ENCODE measurements at places on chromosomes 12 and 14. TPM values are rescaled to one million over a fixed set of nuclear protein-coding genes. Genes with fewer than 3 reads are reported as not detected.

DNA sequence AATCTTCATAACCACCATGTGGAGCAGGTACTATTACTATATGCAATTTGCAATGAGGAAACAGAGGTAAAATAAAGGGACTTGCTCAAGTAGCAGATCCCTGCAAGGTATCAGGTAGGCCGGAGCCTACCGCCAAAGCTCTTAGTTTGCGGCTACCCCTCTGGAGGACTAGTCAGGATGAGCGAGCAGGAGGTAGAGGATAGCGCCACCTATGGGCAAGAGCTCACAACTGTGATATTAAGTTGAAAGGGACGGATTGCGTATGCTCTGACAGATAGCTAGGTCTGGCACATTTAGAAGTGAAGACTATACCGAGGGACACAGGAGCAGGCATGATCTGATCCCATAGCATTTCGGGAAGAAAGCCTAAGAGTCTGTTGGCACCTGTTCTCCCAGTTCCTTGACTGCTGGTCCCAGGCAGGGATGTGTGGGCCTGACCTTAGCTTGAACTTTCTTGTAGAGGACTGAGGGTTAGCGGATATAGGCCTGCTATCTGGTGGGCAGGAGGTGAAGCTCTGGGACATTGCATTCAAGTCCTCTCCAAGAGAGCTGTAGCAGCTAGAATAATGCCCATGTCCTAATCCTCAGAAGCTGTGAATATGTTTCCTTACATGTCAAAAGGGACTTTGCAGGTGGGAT is 48.0 kb downstream of the SLC17A8 start:
- no peaks in the 10 kb centered on the region for H3K4me1 ChIP-seq
- H3K27me3 ChIP-seq = no peaks in the 10 kb centered on the region
- DNase-seq = peak; percentile 75
- no peak overlapping the region for H3K27ac ChIP-seq
- H3K36me3 ChIP-seq = no peaks in the 10 kb centered on the region

- H3K36me3 ChIP-seq = no peaks in the 10 kb centered on the region
- H3K4me3 ChIP-seq = no peak overlapping the region
- no peak overlapping the region for H3K27ac ChIP-seq
Measured at GRCh38 chr14:22657861-22658260, 13.7 kb upstream of the OR6J1 start.

- no peaks in the 10 kb centered on the region for H3K36me3 ChIP-seq
- no peak overlapping the region for H3K4me3 ChIP-seq
- H3K27ac ChIP-seq = no peak overlapping the region
- H3K4me1 ChIP-seq = no peaks in the 10 kb centered on the region
Measured at GRCh38 chr14:65492266-65492665, 79.7 kb downstream of the FUT8 start.

GRCh38 chr14:73576391-73576790 is 7.4 kb downstream of the ACOT2 start:
- no peak for DNase-seq
- no peak overlapping the region for H3K27ac ChIP-seq
- H3K27me3 ChIP-seq = no peaks in the 10 kb centered on the region
- H3K4me3 ChIP-seq = no peak overlapping the region
- H3K36me3 ChIP-seq = no peaks in the 10 kb centered on the region

GRCh38 chr12:122318607-122319605 is 52.6 kb upstream of the VPS33A start:
- H3K4me1 ChIP-seq = no peaks in the 10 kb centered on the region
- no peak for DNase-seq
- no peak overlapping the region for H3K4me3 ChIP-seq
- H3K36me3 ChIP-seq = peaks cover 15% of the 10 kb centered on the region

Gene FBXW8
- total RNA-seq = 7.8 TPM

DNA sequence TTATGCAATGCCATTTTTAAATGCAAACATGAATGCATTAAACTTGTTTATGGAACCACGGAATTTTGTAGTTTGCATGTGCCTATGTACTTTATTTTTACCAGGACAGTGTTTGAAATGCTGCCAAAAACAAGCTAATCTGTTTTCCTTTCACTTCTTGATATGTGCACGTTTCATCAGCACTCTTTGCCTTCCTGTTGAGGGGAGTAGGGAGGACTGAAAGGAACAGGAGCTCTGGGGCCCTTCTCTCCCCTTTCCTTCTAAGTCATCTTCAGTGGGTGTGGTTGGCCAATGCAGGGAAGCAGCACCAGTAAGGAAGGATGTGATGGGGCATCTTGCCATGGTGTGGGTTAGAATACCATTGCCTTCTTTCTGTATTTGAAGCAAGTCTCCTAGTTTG is 12.1 kb upstream of the PPP4R4 start:
- no peak for DNase-seq
- H3K36me3 ChIP-seq = no peaks in the 10 kb centered on the region
- H3K4me1 ChIP-seq = peaks cover 15% of the 10 kb centered on the region
- H3K27me3 ChIP-seq = no peaks in the 10 kb centered on the region

Gene DNM1L
- total RNA-seq = 79.4 TPM

DNA sequence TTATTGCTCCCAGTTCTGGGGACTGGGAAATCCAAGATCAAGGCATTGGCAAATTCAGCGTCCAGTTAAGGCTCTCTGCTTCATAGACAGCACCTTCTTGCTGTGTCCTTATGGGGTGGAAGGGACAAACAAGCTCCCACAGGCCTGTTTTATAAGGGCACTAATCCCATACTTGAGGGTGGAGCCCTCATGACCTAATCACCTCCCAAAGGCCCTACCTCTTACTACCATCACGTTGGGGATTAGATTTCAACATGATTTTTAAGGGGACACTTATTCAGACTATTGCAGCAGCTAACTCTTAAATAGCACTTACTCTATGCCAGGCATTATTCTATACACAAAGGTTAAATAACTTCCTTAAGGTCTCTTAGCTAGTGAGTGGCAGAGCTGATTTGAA is 17.3 kb downstream of the TOGARAM1 start:
- 0 out of 2 replicates have a peak, but pooled peaks cover 4% of the 10 kb centered on the region for H3K36me3 ChIP-seq
- no peak overlapping the region for H3K27ac ChIP-seq
- H3K27me3 ChIP-seq = no peaks in the 10 kb centered on the region
- no peaks in the 10 kb centered on the region for H3K4me1 ChIP-seq
- no peak for DNase-seq
- no peak overlapping the region for H3K4me3 ChIP-seq

Gene HOXC6
- total RNA-seq = 2.2 TPM

Gene TMEM263
- 41.1 TPM for total RNA-seq

DNA sequence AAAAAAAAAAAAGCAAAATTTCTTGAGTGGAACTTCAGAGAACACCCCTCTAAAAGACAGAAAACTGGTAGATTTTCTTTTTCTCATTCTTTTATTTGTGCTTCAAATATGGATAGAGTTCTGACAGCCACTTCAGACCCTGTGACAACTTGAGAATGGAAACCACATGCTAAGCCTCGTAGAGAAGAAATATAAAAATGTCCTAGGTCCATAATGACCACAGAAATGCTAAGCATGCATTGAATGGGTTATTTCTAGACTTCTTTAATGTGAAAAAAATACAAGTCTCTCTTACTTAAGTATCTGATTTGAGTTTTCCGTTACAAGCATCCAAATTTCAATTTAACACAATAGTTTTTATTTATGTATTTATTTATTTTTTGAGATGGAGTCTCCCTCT is 28.3 kb upstream of the DIO2 start:
- no peak overlapping the region for H3K4me3 ChIP-seq
- no peaks in the 10 kb centered on the region for H3K27me3 ChIP-seq
- no peak overlapping the region for H3K27ac ChIP-seq
- no peaks in the 10 kb centered on the region for H3K36me3 ChIP-seq

DNA sequence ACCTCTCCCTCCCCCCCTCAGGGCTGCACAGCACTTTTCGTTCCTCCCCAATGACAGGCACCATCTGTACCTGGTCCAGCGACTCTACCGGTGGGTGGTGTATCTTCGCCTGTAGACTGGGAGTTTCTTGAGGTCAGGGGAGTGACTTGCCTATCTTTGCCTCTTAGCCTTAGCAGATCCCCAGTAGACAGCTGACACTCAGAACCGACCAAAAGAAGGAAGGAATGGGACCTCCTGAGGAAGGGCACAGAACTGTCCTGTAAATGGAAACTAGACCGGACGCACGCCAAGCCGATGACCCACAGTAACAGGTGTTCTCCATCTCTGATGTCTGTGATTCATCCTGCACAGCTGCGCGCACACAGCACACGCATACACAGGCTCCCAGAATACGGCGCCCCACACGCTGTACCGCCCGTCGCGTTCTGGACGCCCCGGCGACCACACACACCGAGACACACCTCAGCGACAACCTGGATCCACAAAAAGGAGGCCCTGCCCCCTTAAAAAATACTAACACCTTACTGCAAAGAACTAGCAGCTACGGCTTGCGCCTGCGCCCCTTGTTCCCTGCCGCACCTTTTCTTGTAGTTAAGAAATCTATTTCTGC is 673 bp upstream of the TTC9 start:
- H3K27me3 ChIP-seq = no peaks in the 10 kb centered on the region
- peak overlapping the region; percentile 73 for H3K4me3 ChIP-seq
- H3K36me3 ChIP-seq = no peaks in the 10 kb centered on the region
- peaks cover 10% of the 10 kb centered on the region for H3K4me1 ChIP-seq

Gene CCDC88C
- total RNA-seq = 8.9 TPM

Gene CLEC6A
- total RNA-seq = not detected

DNA sequence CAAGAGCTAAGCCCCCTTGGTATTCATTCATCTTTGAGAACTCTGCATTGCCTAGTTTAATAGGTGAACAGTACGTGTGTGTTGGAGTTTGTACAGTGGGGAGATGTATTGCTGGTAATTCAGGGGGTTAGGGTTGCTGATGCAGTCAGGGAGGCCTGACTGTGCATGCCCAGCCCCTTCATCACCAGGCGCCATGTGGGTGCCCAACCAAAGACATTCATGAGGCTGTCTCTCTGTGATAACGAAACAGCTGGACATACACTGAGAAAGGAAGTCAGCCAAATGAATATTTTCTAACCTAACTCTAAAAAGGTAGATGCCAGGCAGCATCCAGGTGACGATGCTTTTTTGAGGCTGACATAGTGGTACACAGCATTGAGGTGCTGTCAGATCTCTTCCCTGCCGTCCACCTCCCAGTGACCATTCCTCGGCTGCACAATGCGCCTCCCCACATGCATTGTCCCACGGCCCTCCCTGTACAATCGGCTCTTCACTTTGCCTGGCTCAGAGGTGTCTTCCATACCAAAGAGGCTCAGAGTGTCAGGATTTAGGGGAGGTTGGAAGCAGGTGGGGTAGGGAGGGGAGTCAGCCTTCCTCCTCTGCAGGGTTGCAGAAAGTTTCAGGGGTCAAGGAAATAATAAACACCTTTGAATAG is 19.0 kb downstream of the EML1 start:
- no peak overlapping the region for H3K4me3 ChIP-seq
- no peaks in the 10 kb centered on the region for H3K27me3 ChIP-seq
- no peaks in the 10 kb centered on the region for H3K36me3 ChIP-seq
- H3K4me1 ChIP-seq = no peaks in the 10 kb centered on the region

Gene NINJ2
- total RNA-seq = not detected

Gene MEG3
- total RNA-seq = 419 TPM

GRCh38 chr12:79934281-79935020 is 446 bp downstream of the PPP1R12A start:
- 0 out of 2 replicates have a peak, but pooled peaks cover 4% of the 10 kb centered on the region for H3K36me3 ChIP-seq
- peak; percentile 70 for DNase-seq
- H3K27ac ChIP-seq = peak overlapping the region; percentile 95
- peak overlapping the region; percentile 95 for H3K4me3 ChIP-seq
- H3K27me3 ChIP-seq = no peaks in the 10 kb centered on the region
- peaks cover 7% of the 10 kb centered on the region for H3K4me1 ChIP-seq

Gene TAS2R20
- 0.86 TPM for total RNA-seq

Gene SUOX
- 10.0 TPM for total RNA-seq

Gene PPP4R3A
- total RNA-seq = 74.1 TPM

GRCh38 chr12:116532986-116533342 is 26.2 kb upstream of the MAP1LC3B2 start:
- DNase-seq = no peak
- H3K36me3 ChIP-seq = no peaks in the 10 kb centered on the region
- H3K4me1 ChIP-seq = 0 out of 2 replicates have a peak, but pooled peaks cover 3% of the 10 kb centered on the region
- H3K4me3 ChIP-seq = no peak overlapping the region

GRCh38 chr12:26732005-26732908 is 100.7 kb downstream of the ITPR2 start:
- no peaks in the 10 kb centered on the region for H3K4me1 ChIP-seq
- H3K27me3 ChIP-seq = no peaks in the 10 kb centered on the region
- H3K36me3 ChIP-seq = no peaks in the 10 kb centered on the region
- DNase-seq = no peak

DNA sequence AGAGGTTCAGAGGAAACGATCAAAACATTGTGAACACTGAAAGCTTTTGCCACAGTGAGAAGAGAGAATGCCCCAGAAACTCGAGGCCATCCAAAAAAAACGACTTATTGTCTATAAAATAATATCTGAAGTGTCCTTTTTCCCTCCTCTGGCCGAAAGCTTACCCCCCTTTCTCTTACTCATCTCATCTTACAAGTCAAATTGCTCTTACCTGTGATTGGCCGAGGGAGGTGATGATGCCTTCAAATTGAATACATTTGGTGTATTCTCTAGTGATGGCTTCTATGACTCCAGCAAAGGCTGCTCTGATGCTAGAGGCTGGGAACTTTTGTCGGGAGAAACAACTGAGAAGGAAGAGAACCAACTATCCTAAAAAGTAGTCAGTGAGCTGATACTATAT is 90.7 kb downstream of the PTCSC3 start:
- H3K4me3 ChIP-seq = no peak overlapping the region
- peaks cover 7% of the 10 kb centered on the region for H3K27me3 ChIP-seq
- H3K27ac ChIP-seq = no peak overlapping the region
- no peak for DNase-seq

GRCh38 chr12:70427611-70428010 is 61.5 kb downstream of the KCNMB4 start:
- no peaks in the 10 kb centered on the region for H3K4me1 ChIP-seq
- no peak for DNase-seq
- H3K4me3 ChIP-seq = no peak overlapping the region
- no peaks in the 10 kb centered on the region for H3K36me3 ChIP-seq
- H3K27ac ChIP-seq = no peak overlapping the region
- H3K27me3 ChIP-seq = no peaks in the 10 kb centered on the region

Gene SERPINA12
- not detected for total RNA-seq

DNA sequence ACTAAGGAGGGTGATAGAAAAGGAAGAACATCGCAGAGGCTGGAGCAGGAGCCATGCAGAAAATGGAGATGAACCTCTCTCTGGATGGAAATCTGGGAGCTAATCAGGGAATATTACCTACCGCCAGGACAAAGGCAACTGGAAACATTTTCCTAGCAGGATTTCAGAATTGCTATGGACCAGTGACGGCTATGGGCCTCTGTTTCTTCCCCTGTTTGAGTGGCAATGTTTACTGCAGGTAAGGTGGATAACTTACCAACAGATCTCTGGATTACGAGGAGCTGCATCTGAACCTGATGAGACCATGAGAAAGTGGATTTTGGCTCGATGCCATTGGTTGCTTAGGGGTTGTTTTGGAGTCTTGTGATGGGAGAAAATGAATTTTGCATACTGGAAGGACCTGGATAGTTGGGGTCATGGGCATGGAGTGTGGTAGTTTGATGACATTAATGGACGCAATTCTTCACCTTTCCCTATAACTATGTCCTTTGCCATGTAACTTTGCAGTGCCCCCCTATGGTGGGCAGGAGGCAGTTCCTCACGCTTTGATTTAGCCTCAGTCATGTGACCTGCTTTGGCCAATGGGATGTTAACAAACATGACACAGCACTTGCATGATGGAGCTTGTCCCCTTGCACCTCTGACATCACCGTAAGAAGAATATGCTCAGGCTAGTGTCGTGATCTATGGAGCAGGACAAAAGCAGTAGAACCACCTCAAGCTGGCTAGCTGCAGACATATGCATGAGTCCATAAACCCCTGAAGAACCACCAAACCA is 51.1 kb downstream of the CALM1 start:
- H3K27ac ChIP-seq = no peak overlapping the region
- no peak overlapping the region for H3K4me3 ChIP-seq
- H3K4me1 ChIP-seq = no peaks in the 10 kb centered on the region
- no peak for DNase-seq
